ENCODE measurements at places on chromosomes 7 and 10.

- DNase-seq, result no peak
Measured at GRCh38 chr10:34845070-34845469, 30.0 kb upstream of the PARD3 start.

- no peak for DNase-seq
Measured at GRCh38 chr10:43201545-43202131, 63.4 kb downstream of the CSGALNACT2 start.

DNA sequence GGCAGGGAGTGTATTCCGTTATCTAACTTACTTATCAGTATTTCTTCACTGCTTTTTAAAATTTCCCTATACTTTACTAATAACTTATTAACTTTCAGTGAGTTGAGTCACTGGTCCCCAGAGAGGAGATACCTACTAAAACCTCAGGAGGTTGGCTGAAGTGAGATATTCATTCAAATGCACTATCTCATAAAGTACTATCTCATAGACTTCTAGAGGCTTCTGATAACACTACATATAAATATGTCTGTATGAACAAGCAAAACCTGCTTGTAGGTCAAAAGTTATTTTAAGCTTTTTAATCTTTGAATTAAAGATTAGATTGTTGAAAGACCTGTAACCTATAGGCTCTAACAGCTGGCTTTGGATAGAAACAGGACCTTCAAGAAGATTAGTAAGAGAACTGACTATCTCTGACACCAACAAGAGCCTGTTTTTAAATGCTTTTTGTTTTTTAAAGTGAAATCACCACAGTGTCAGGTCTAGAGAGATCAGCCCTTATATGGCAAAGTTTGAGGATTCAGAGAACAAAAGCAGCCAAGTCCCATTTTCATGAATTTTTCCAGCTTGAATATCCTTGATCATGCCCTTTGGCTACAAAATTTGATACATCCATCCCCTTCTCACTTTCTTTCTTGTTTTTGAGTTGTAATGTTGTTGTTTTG lies 242.2 kb downstream of the ARL4A start:
- no peak for DNase-seq

DNA sequence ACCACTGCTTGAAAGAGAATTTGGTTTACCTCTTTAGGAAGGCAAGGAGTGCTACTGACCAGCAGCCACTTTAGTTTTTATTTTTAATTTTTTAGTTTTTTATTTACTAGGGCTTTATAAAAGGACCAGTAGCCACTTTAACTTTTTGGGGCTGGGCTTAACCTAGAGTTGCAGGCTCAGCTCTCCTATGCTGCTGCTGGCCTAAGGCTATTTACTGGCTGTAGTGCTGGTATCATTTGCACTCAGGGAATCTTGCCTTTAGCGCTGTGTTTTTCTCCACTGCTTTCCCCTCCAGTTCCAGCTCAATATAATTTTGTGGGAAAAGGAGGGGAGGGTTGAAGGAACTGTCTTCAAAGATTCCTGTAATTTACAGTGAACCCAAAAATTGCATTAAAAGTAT lies 13.4 kb downstream of the HPS1 start:
- no peak for DNase-seq

DNA sequence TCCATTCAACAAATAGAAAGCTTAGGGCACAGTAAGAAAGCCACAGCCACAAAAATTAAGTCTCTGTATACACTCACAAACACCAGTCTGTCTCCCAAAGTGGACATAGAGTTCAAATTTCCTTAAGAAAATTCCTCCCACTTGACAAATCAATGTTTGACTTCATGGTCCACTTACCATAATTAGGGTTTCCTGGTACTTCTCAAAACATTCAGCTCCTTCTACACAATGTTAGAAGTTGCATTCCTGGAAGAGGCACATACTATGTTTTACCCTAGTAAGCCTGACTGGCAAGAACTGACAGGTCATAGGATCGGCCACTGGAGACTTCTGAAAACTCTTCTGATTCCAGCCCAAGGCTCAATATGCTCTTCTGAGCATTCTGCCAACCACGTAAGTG lies 70.5 kb downstream of the CPXM2 start:
- DNase-seq, result no peak

DNA sequence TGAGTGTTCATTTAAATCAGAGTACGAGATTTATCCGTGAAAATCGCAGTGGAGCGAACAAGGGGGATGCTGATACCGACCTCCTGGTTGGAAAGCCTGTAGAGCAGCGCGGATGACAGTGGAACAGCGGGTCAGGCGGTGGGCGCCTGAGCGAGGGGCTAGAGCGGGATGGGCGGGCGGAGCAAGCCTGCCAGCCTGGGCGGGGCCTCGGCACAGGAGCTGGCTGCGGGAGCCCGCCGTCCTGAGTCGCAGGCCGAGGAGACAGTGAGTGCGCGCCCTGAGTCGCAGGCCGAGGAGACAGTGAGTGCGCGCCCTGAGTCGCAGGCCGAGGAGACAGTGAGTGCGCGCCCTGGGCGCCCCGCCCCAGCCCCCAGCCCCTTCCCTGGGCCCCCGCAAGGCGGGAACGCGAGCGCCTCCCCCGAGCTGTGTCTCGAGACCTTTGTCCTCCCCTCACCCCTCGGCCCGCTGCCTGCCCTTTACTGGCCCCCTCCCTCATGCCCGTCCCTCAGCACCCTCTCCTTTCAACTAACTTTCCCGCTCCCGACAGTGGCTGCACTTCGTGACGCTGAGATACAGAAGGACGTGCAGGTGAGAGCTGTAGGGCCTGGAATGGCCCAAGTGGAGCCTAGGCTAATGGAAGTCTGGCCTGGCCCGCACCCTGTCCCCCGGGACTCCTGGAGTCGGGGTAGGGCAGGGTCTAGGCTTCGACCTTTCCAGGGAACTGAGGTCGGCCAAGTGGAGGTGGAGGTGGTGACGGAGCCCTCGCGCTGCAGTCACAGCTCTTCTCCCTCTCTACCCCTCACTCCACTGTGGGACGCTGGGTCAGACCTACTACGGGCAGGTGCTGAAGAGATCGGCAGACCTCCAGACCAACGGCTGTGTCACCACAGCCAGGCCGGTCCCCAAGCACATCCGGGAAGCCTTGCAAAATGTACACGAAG lies at the start of gene AS3MT:
TSS of gene AS3MT (plus strand) at position 213 of the 941 bp plus-strand sequence. CDS start at position 336, 123 bp downstream.
- no peak for DNase-seq

GRCh38 chr7:452226-452751 lies 67.4 kb downstream of the PDGFA start:
- no peak for DNase-seq

DNA sequence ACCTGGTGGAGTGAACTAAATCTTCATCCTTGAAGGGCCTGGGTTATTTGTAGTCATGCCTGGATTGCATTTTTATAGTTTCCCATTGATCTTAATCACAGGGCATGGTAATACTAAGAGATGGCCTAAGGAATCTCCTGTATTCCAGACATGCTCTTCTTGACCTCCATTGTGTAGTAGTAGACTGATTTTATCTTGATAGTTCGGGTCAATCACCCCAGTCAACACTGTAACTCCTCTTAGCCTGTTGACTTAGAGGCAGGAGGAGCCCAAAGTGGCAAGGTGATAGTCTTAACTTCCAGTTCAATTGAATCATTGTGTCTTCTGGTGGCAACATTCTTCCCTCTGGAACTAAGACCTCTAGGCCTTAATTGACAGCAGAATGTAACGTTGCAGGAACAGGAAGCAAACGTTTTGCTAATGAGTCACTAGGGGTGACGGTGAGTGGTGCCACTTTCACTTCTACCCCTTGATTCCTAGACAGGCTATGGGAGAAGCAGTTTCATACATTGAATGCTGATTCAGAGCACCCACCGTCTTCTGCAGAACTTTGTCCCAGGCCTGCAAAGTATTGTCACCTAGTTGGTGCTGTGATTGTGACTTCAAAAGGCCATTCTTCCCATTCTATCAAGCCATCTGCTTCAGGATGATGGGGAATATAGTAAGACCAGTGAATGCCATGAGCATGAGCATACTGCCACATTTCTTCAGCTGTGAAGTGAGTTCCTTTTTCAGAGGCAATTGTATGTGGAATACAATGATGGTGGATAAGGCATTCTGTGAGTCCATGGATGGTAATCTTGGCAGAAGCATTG lies 24.0 kb upstream of the PAPSS2 start:
- DNase-seq, result peak; percentile 22

DNA sequence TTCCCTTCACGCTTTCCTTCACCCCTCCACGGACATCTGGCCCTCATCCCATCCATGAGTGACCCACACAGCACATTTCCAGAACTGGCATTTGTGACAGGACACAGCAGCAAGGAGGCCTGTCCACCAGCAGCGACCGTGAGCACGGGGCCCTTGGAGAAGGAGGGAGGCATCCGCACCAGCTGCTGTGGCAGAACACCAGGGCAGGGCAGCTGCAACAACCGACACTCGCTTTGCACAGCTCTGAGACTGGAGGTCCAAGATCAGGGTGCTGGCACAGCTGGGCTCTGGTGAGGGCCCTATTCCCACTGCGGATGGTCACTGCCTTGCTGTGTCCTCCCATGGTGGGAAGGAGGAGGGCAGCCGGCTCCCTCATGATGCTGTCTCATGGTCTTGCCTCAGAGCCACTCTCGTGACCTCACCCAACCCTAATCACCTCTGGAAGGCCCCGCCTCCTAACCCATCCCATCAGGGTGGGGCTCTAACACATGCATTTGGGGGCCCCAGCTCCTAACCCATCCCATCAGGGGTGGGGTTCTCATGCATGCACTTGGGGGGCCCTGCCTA lies 36.7 kb downstream of the PTPRN2 start:
- no peak for DNase-seq

DNA sequence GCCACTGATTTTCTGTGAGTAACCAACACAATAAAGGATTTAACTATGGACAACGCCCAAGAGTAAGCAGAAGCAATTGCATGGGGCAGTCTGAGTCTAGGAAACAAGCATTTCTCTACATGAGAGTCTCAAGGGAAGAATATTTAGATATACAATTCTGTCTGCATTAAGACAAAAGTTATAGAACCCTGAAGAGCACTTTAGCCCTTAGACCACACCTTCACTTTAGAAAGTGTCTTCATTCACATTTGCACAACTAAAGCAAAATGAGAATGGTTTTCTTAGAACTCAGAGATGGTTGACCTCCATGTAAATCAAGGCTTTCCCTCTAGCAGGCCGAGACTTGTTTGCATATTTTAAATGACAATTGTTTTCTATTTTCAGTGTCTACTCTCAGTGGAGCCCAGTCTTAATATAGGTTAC lies 25.5 kb upstream of the TRIM24 start:
- DNase-seq, result no peak

DNA sequence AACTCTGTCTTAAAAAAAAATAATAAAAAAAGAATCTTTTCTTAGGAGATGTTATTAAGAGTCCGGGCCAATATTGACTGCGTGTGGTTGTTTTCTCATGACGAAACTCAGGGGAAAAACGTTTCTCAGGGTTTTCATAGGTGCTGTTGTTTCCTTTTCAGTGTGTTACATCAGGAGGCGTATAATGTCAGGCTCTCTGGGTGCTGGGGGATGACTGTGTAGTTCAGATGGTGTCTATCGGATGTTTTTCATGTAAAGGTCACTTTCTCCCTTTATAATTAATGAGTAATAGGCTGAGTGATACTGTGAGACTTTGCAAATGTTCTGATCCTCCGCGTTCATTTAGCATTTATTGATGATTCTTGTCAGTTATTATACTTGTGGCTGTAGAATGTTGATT lies 84.1 kb downstream of the TAF3 start:
- no peak for DNase-seq

- DNase-seq, result no peak
Measured at GRCh38 chr7:44060948-44061644, 4.3 kb downstream of the PGAM2 start.

- DNase-seq, result no peak
Measured at GRCh38 chr10:97024168-97025073, 161.3 kb downstream of the SLIT1 start.

GRCh38 chr7:69395061-69395714 lies 203.1 kb upstream of the AUTS2 start:
- DNase-seq, result no peak

- DNase-seq, result no peak
Measured at GRCh38 chr10:115355162-115355760, 262.1 kb downstream of the ATRNL1 start.

DNA sequence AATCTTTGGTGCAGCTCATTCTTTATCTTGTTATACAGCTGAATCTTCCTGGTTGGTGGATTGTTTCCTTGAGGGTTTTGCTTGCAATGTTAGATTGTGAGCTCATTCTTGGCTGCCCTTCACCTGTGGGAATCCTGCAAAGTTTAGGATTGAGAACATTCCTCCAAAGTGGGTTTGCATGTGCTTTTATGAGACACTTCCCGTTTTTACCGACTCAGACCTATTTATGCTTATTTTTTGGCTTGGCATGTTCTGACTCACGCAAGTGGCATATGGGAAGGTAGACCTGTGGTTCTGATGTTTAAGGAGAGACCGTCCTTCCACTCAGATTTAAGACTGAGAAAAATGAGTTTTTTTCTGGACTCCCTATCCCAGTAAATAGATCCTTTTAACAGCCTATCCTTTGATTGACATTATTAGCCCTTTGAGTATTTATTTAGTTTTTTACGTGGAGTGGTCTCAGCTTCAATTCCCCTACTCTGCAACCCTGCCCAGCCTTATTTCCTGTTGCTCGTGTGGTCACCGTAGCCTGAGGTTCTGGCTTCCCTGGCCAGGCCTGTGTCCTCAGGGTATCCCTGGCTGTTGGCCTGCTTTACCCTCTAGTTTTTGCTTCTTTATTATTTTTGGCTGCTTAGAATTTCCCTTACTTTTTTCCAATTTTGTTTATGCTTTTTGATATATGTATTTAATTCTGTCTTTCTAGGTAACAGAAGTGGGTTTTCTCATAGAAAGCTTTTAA lies 13.4 kb upstream of the PRF1 start:
- DNase-seq, result no peak

GRCh38 chr10:3260066-3260834 lies 87.7 kb upstream of the PITRM1 start:
- DNase-seq, result no peak

DNA sequence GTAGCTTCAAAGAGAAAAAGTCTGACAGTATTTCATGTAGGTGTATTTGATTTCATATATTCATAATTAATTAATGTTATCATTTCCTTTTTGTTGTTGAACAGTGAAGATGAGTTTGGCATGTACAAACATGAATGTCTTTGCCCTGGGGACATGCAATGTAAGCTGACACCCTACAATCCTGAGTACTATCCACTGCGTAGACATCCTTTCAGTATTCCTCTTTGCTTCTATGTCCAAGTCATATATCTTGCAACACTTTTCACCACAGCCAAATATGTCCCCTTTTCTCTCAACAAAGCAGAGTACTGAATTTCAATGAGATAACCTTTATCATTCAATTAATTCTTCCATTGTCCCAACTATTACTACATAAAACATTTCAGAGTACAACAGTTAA lies 93.6 kb downstream of the GPR37 start:
- no peak for DNase-seq

- no peak for DNase-seq
Measured at GRCh38 chr7:47739301-47739875, 157.5 kb upstream of the TNS3 start.

DNA sequence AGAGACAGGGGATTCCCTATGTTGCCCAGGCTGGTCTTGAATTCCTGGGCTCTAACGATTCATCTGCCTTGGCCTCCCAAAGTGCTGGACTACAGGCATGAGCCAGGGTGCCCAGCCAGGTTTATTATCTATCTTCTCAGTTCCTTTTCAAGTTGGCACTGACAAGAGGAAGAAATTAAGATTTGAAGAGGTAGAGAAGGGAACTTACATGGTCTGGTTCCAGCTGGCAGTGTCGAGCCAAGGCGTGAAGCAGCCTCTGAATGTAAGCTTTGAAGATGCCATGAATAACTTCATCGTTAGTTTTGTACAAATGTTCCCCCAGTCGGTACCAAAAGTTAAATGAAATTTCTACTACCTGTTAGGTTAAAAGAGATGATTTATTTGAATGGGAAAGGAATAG lies 57.7 kb downstream of the TNPO3 start:
- no peak for DNase-seq

Measured in activated naive CD4-positive, alpha-beta T cell treated with Interleukin-2 at 50 U/mL for 16 hours (primary cell).